8988T (cell line): ENCODE measurements at places on chromosomes 16 and 17.

DNA sequence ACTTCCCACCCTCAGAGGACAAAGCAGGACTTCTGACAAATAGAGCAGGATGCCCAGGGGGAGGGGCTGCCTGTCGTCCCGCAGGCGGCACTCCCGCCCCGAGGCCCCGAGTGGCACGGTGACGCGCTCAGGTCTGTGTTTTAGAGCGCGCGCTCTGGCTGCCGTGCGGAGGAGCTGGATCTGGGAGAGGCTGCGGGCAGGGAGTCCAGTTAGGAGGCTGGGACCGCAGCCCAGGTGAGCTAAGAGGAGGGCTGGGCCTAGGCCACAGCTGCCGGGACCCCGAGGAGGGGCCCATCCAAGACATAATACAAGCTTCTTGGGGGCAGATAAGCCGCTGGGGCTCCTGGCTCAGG is 6.4 kb downstream of the DOC2A start:
- no peak for DNase-seq

DNA sequence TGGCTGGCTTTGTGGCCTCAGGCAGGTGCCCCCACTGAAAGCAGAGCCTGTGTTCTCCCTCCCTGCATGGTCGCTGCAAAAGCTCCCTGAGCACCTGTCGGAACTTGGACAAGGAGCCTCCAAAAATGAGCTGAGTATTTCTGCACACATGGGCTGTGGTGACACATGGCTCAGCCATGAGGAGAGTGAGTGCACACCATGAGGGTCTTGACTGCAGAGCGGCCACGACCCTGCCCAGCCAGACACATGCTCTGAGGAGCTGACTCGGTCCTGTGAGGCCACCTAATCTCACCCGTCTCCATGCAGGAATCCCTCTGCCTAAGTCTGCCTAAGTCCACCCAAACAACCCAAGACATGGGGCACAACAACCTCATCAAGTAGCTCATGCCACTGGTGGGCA is 128.9 kb downstream of the DYNLRB2 start:
- DNase-seq = no peak

GRCh38 chr17:3988297-3989040 is 24.2 kb upstream of the ATP2A3 start:
- DNase-seq = no peak

DNA sequence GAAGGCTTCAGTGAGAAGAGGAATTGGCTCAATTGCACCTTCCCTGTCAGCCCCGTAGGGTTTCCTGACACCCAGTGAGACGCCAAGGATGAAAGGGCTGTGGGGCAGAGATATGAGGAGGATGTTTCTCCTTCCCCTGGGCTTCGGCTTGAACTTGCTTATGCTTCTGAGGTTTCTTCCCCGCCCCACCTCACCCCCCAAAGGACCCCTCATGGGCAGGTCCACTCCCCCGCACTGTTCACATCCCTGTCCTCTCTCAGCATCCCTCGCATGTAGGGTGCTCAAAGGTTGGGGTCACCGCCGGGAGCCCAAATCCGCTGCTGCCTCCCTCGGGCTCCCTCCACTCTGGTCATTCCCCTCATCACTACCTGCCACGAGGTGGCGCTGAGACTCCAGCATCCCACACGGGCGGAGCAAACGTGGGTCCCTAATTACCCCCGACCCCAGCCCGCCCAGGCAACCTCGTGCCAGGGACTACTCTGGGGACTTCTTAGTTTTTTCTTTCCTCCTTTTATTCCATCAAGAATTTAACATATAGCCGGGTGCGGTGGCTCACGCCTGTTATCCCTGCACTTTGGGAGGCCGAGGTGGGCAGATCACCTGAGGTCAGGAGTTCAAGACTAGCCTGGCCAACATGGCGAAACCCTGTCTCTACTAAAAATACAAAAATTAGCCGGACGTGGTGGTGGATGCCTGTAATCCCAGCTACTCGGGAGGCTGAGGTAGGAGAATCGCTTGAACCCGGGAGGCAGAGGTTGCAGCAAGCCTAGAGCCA is 3.3 kb upstream of the TRARG1 start:
- DNase-seq = peak; percentile 53

GRCh38 chr17:17495536-17496188 is 533 bp downstream of the RASD1 start:
- no peak for DNase-seq

- no peak for DNase-seq
Observed at GRCh38 chr16:89815639-89816348, 653 bp downstream of the FANCA start.

DNA sequence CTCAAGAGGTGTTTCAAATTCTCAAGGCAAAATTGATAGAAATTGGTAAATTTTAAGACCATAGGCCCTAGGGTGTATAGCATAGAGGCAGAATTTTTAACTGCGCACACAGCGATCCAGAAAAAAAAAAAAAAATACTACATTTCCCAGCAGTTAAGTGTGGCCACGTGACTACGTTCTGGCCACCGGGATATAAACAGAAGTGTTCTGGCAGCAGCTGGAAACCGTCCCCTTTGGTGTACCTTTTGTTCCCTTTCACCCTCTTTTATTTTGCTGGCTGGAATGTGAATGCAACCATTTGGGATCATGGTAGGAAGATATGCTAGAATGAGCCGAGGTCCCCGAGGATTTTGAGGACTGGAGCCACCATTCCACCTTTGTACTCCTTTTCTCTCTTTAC is 52.7 kb upstream of the AKAP1 start:
- DNase-seq = no peak
